Activated CD4-positive, alpha-beta T cell treated with anti-CD3 and anti-CD28 coated beads, Interleukin-2, amount 10 ng/mL, durations not matched to agents 24 days and 14 days (primary cell): ENCODE measurements at places on chromosomes 7 and 10. TPM values are rescaled to one million over a fixed set of nuclear protein-coding genes. Genes with fewer than 3 reads are reported as not detected.

GRCh38 chr7:90681336-90682022 is 85.4 kb downstream of the CDK14 start:
- DNase-seq: no peak

GRCh38 chr7:30877015-30877769 is 34.5 kb upstream of the AQP1 start:
- DNase-seq: no peak

GRCh38 chr7:50475340-50475739 is 25.2 kb upstream of the FIGNL1 start:
- peak; percentile 43 for DNase-seq

The FAM13C gene
- not detected in 2 replicates for total RNA-seq

DNA sequence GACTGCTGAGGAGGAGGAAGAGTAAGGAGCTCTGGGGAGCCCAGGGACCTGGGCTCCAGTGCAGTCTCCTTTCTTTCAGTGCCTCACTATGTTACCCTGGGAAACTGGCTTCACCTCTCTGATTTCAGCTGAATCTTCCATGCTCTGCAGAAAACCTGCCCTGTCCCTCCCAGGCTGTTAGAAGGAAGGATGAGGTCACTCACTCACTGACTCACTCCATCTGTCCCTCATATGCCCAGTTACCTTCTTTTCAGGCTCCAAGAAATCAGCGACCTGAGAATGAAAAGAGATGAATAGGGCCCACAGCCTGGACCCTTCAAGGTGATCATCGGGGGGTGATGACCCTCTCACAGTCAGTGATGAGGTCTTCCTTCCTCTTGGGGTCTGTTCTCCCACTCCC is 481 bp downstream of the SFTPA2 start:
- DNase-seq: no peak

- DNase-seq: no peak
These were observed 40.4 kb upstream of the STEAP4 start for GRCh38 chr7:88347090-88347489.

The CPN1 gene
- total RNA-seq: not detected in 2 replicates

The CTNNA3 gene
- total RNA-seq: not detected in 2 replicates

The CREB5 gene
- total RNA-seq: not detected in 2 replicates

GRCh38 chr7:151451626-151452571 is 12.0 kb upstream of the CRYGN start:
- no peak for DNase-seq

- DNase-seq: peak; percentile 89
These were observed 2.1 kb downstream of the ADD3 start for GRCh38 chr10:110009736-110010475.

- DNase-seq: peak; percentile 81
These were observed 460 bp downstream of the ANXA11 start for GRCh38 chr10:80204677-80205476.

The GPC2 gene
- 6.3 and 7.9 TPM in 2 replicates for total RNA-seq

The SMKR1 gene
- total RNA-seq: 5.9 and 6.1 TPM in 2 replicates

DNA sequence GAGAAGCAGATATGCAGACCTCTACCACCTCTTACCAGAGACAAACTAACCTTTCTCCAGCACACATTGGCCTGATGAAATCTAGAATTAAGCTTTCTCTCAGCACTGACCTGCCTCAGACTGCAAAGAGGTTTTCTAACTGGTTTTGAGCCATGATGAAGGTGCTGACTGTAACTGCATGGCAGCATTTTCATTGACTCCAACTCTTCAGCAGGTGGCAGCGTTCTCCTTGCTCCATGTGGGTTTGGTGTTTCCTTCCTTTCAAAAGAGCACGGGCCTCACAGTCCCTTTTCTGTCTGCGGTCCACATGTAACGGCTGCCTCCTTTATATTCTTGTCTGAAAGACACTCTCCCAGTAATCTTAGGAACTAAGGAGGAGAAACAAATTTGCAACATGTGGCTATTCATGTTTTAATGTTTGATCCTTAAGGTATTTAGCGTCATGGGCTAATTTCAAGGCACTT is 12.6 kb downstream of the KLLN start:
- peak; percentile 86 for DNase-seq

- DNase-seq: no peak
These were observed 163.3 kb downstream of the RPS24 start for GRCh38 chr10:78196964-78197363.

GRCh38 chr10:27564880-27565279 is 60.8 kb downstream of the RAB18 start:
- no peak for DNase-seq

DNA sequence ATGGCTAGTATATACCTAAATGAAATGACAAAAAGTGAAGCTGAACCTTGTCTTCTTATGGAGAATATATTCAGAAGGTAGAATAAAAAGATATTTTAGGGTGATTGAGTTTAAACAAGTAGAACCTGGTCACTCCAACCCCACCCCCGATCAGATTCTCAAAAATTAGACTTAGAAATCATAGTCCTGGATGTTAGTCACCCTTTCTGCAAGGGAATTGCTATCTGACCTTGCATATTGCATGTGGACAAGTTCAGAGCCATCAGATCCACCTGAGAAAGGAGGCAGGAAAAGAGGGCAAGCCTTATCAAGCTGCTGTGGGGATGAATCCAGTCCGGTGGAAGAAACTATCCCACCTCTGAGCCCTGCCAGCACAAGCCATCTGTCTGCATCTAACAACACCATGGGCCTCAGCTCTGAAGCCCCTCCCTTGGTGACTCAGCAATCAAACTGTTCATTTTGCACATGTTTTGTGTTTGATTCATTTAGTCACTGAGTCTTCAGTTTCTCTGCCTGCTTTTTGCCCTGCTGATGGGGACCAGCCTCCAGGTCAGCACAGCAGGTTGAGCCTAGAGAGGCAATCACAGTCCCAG is 727.3 kb downstream of the AUTS2 start:
- no peak for DNase-seq

The TBX20 gene
- 0.09 and 0.24 TPM in 2 replicates for total RNA-seq

- DNase-seq: no peak
These were observed 28.8 kb downstream of the PFKP start for GRCh38 chr10:3096149-3096548.

GRCh38 chr7:84786073-84786472 is 400.8 kb downstream of the SEMA3D start:
- no peak for DNase-seq

The OPALIN gene
- not detected in 2 replicates for total RNA-seq

GRCh38 chr7:152602962-152603361 is 73.0 kb downstream of the XRCC2 start:
- DNase-seq: no peak

The ZNF853 gene
- 0.33 and 0.42 TPM in 2 replicates for total RNA-seq

GRCh38 chr10:14253711-14254110 is 77.0 kb downstream of the FRMD4A start:
- no peak for DNase-seq

The ZNF239 gene
- total RNA-seq: 2.5 TPM in 2 replicates

- no peak for DNase-seq
These were observed 506 bp downstream of the CTTNBP2 start for GRCh38 chr7:117872561-117873309.

GRCh38 chr7:66283003-66283920 is 78.1 kb downstream of the TPST1 start:
- peak; percentile 37 for DNase-seq

- no peak for DNase-seq
These were observed 264.4 kb upstream of the MKI67 start for GRCh38 chr10:128390596-128390995.

The SLC18A3 gene
- total RNA-seq: not detected in 2 replicates

GRCh38 chr7:112086496-112087254 is 119.5 kb downstream of the DOCK4 start:
- no peak for DNase-seq

GRCh38 chr7:114687238-114687637 is 234.7 kb upstream of the MDFIC start:
- DNase-seq: no peak

The LGI1 gene
- total RNA-seq: not detected in 2 replicates

The BHLHA15 gene
- total RNA-seq: 0.40 and 0.72 TPM in 2 replicates

The PIK3AP1 gene
- 9.6 and 11.7 TPM in 2 replicates for total RNA-seq

The CUL1 gene
- 82.2 and 82.4 TPM in 2 replicates for total RNA-seq

GRCh38 chr10:99854860-99855259 is 72.4 kb downstream of the ABCC2 start:
- DNase-seq: no peak

- DNase-seq: no peak
These were observed 5.4 kb upstream of the TNS3 start for GRCh38 chr7:47587351-47587750.

GRCh38 chr7:10919923-10920322 is 53.7 kb upstream of the PHF14 start:
- no peak for DNase-seq

- DNase-seq: no peak
These were observed 19.9 kb downstream of the SYPL1 start for GRCh38 chr7:106092204-106092603.

- no peak for DNase-seq
These were observed 37.9 kb downstream of the GLI3 start for GRCh38 chr7:42198974-42199668.

The VCL gene
- total RNA-seq: 26.1 and 26.8 TPM in 2 replicates

GRCh38 chr7:141558544-141559183 is 7.5 kb downstream of the AGK start:
- peak; percentile 79 for DNase-seq

- no peak for DNase-seq
These were observed 121.3 kb downstream of the SEMA3A start for GRCh38 chr7:84073186-84073875.

DNA sequence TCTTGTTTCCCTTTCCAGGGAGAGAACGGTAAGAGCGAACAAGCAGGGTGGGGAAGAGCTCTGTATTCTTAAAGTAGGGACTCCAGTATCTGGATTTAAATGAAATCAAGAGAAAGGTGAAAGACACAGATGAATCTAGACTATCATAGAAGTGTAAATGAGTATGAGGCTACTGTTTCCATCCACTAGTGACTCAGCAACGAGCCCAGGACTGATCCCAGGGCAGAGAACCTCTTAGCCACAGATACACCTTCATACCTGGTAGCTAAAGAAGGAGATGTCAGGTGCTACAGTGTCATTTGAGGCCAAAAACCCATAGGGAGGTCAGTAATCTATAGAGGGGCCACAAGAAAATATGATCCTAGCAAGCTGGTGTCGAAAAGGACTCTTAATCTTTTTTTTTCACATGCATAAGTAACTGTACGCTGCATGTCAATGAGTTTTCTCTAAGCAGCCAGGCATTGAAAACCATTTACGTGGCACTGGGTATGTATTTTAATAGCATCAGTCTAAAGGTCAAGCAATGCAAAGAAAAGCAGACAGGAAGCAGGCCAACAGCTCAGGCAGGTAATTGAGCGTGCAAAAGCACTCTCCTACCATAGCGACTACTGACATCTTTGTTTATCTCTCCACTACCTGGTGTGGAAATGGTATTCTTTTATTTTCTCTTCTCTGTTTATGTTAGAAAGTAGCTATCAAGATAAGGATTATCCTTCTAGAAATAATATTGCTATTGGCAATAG is 91.5 kb upstream of the EGR2 start:
- DNase-seq: no peak
